ENCODE measurements at places on chromosomes 2 and 18.

DNA sequence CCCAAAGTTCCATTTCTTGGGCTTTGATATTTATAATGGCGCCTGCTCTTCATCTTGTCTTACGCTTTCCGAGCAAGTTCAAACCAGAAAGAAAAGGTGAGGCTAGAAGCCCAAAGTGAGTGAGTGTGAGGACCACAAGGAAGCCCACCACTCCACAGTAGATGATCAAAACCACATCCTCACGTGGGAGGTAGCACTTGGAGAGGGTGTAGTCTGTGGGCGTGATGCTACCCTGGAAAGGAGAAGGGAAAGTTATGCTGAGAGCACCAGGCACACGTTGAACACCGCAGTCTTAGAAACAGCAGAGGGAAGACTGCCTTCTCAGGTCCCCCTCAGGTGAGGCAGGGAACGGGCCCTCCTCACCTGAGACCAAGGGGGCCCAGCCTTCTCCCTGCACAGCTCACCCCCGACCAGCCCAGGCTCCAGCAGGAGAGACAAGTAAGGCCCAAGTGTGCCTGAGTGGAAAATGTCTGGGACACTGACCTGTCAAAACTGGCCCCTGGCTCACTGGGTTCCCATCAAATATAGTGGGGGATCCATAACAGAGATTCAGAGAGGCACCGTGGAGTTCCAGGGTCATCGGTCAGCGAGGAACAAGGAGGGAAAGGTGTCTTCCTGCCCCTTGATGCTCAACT, 23.6 kb downstream of the MPPE1 start:
- DNase-seq: no peak

DNA sequence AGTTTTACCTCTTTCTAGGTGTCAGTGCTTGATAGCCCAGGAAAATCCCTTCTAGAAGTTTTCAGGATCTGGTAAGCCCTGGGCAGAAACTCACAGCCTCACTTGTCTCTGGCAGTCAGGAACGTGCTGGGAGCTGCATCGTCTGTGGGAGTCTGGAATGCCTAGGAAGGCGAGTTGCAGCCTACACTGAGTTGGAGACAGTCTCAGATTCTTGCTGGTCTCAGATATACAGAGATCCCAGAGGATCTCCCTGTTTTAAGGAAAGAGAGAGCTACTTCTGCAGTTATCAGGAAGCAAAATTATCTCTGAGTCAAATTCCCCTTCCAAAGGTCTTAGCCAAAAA, 104.4 kb upstream of the CDC42EP3 start:
- DNase-seq: no peak

- no peak for DNase-seq
These were observed 24.9 kb downstream of the KCTD18 start for GRCh38 chr2:200484934-200485333.

- DNase-seq: peak; percentile 41
These were observed 384.5 kb downstream of the MTX2 start for GRCh38 chr2:176653479-176654443.

DNA sequence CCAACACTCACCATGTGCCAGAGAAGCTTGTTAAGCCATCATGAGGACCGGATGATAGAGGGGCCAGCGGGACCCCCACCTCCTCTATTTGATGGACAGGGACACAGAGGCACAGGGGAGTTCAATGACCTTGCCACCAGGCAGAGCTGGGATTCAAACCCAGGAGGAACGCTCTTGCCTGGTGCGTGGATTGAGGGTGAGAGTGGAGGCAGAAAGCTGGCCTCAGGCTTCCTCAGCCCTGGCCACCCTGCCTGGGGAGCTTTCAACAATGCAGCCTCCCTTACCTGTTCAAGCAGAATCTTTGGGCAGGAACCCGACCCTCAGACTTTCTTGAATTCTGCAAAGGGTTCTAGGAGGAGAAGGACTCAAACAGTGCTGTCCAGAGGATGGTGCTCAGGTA, 39.9 kb upstream of the MAL start:
- no peak for DNase-seq

DNA sequence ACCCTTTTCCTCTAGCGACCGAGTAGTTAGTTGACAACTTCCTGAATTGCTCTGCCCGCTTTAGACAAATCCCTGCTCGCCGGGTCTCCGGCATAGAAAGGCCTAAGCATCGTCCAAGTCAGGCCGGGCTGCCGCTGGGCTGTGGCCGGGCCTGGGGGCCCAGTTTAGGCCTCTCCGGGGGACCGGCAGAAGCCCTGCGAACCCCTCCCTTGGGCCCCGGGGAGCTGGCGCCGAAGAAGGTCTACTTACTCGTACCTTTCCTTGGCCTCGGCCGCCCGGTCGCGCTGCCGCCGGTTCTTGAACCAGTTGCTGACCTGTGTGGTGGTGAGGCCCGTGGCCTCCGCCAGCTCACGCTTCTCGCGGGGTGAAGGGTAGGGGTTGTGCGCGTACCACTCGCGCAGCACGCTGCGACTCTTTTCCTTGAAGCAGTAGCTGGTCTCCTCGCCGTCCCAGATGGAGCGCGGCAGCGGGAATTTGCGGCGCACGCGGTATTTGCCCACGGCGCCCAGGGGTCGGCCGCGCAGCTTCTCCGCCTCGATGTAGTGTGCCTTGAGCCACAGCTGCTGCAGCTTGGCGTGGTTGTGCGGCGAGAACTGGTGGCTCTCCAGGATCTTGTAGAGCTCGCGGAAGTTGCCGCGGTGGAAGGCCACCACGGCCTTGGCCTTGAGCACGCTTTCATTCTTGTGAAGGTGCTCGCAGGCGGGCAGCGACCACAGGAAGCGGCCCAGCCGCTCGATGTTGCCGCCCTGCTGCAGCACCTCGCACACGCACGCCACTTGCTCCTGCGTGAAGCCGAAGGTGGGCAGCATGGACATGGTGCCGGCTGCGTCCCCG, 739 bp downstream of the SIX2 start:
- peak; percentile 88 for DNase-seq

GRCh38 chr18:36835927-36836326, 7.0 kb downstream of the KIAA1328 start:
- no peak for DNase-seq

- DNase-seq: peak; percentile 77
These were observed 770 bp downstream of the NBAS start for GRCh38 chr2:15560140-15560987.

- no peak for DNase-seq
These were observed 23.3 kb downstream of the AOX1 start for GRCh38 chr2:200609028-200609614.

DNA sequence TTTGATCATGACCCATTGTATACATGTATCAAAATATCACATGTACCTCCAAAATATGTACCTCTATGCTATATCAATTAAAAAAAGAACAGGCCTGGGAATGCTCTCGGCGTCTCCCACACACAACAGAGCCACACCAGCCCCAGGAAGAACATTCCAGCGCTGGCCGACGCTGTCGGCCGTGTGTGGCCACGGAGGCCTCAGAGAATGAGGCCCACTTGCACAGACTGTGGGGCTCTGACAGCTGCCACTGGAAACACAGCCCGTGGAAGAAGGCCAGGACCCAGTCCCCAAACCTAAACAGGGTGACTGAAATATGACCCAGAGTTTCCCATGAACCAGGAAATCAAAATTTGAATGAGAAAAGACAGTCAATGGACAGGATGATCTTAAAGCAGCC, 69.7 kb downstream of the EIPR1 start:
- DNase-seq: no peak

- no peak for DNase-seq
These were observed 50.4 kb downstream of the PKP4 start for GRCh38 chr2:158507141-158507540.

DNA sequence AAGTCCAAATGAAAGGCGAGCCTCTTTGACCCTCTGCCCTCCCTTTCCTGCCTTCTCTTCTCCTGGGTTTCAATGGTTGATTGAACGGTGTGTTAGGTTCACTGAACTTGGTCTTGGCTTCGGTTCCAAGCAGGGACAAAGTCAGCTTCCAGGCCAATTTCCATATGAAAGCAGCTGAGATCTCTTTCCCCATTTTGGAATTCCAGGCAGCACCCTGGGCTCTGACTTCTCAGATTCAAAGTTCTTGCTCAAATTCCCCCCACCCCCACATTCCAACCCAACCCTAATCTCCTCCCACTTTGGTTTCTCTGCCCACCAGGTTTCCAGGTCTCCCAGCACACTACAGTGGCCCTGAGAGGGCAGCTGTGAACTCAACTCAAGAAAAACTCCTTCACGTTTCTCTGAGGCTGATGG, 231.0 kb downstream of the INSIG2 start:
- no peak for DNase-seq

DNA sequence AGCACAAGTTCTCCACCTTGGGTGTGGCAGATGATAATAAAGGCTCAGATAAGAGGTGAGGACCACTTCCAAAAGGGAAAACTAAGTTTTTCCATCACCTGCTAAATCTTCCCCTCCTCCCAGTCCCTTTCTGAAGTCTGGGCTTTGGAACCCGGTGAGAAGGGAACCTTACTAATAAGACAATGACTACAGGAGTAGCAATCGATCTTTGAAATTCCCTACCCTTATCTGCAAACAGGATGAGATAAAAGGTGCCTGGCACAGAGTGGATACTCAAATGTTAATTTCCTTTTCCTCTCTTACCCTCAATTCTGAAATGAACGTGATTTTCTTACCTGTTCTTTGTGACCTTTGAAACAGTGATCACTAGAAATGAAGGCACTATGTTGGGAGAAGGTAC, 69.7 kb upstream of the NARS1 start:
- DNase-seq: no peak

- no peak for DNase-seq
These were observed 130.6 kb upstream of the OTX1 start for GRCh38 chr2:62920070-62920469.

GRCh38 chr18:11885278-11885947, 22.7 kb downstream of the MPPE1 start:
- DNase-seq: no peak

- no peak for DNase-seq
These were observed 10.4 kb downstream of the MFSD2B start for GRCh38 chr2:24020244-24020643.

DNA sequence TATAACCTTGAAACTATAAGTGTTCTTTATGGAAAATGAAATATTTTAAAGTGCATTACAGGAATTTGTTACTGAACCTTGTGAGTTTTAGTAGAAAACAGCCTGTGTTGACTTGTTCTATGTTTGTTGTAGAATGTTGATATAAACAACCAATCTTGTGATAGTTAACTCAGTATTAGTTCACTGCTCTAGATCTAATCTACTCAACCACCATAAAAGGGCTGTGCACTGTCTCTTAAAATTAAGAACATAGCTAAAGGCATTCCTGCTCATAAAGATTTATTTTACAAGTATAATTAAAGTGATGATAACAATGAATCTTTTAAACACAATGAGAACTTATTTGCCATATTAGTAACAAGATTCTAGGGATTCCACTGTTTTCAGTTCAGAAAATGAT, 110.5 kb upstream of the KLF7 start:
- DNase-seq: no peak

- no peak for DNase-seq
These were observed 160.5 kb upstream of the RND3 start for GRCh38 chr2:150647943-150648342.

DNA sequence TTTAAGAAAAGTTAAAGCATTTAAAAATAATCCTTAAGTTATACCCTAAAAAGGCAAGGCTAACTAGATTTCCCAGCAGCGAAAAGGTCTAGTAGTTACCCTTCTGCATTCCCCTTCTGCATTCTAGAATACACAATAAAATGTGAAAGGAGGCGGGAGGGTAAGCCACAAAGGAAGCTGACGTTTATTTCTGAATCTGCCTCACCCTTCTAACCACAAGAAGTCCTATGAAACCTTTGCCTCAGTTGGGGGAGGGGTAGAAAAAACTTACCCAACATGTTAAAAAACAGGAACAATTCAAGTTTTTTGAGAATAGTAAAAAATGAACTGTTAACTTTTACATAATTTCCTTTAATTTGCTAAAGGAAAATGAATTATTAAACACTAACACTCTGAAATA, 11.3 kb downstream of the STK17B start:
- no peak for DNase-seq

DNA sequence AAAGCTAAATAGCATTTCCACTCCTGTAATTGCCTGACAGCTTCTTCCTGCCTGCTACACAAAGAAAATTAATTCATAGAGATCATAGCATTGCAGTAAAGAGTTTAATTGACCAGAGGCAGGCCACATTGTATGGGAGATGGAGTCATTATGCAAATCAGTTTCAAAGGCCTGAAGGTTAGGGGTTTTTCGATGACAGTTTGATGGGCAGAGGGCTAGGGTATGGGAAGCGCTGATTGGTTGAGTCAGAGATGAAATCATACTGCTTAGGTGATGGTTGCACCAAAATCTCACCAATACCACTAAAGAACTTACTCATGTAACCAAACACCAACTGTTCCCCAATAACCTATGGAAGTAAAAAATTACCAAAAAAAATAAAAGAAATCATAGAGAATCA, 599.0 kb downstream of the NUP35 start:
- no peak for DNase-seq

DNA sequence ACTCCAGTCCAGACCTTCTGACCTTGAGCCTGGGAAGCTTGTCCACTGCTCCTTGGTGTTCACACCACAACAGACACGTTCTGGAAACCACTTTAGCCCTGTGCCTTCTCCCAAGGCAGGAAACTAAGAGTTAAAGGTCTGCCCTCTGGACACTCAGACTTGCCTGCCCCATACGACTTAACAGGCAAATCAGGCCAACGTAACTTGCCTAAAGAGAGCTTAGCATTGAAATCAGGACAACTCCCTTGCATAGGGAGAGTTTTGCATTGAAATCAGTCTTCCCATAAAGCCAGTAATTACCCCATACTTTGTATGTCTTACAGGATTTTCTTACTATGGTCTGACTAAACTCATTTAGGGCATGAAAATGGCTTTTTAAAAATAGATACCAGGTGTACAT, 18.5 kb downstream of the NFE2L2 start:
- DNase-seq: no peak

- DNase-seq: peak; percentile 5
These were observed 256.6 kb downstream of the VAPA start for GRCh38 chr18:10170375-10170774.

GRCh38 chr18:54774423-54774822, 53.9 kb upstream of the RAB27B start:
- no peak for DNase-seq

- no peak for DNase-seq
These were observed 408.6 kb upstream of the KCNJ3 start for GRCh38 chr2:154289870-154290269.

- no peak for DNase-seq
These were observed 56.8 kb downstream of the SMAD2 start for GRCh38 chr18:47873625-47874024.

GRCh38 chr2:47118581-47118980, 36.5 kb downstream of the STPG4 start:
- DNase-seq: no peak
